ENCODE measurements at places on chromosomes 12 and 14. TPM values are rescaled to one million over a fixed set of nuclear protein-coding genes. Genes with fewer than 3 reads are reported as not detected.

The CLMN gene
- total RNA-seq: 8.2 TPM

The FAM222A gene
- total RNA-seq: 1.1 TPM

The LTBP2 gene
- 0.59 TPM for total RNA-seq

The KRT71 gene
- not detected for total RNA-seq

The IFNG gene
- not detected for total RNA-seq

The PPP1R36 gene
- 0.93 TPM for total RNA-seq

The ATXN2 gene
- total RNA-seq: 73.4 TPM

The DNAJC22 gene
- total RNA-seq: 0.39 TPM

The PPM1H gene
- 36.1 TPM for total RNA-seq

The ENDOU gene
- total RNA-seq: not detected

The SPTB gene
- 2.7 TPM for total RNA-seq

The ANG gene
- total RNA-seq: 4.3 TPM

GRCh38 chr12:124347805-124348658 is 53.1 kb downstream of the RFLNA start:
- no peaks in the 10 kb centered on the region for H3K27me3 ChIP-seq
- peak; percentile 74 for DNase-seq
- no peak overlapping the region for H3K4me3 ChIP-seq
- no peaks in the 10 kb centered on the region for H3K4me1 ChIP-seq
- no peak overlapping the region for H3K27ac ChIP-seq

DNA sequence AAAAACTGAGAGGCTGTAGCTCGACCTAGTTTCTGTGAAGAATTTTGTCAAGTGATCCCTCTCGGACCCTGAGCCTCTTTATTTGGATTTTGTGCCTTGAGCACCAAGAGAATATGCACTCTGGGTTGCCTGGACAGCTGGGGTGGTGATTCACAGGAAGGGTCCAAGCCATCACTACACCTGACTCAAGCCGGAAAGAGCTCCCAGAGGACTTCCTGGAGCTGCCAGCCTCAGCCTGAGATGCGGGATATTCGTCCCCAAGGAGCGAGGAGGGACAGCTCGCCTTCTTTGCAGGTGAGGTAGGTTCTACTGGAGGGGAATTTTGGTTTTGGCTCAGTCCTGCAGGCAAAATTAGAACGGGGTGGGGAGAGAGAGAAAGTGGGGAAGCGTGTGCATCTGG is 94.3 kb downstream of the GALNT8 start:
- DNase-seq: no peak
- H3K4me1 ChIP-seq: peaks cover 6% of the 10 kb centered on the region
- H3K4me3 ChIP-seq: no peak overlapping the region

- no peak overlapping the region for H3K4me3 ChIP-seq
- no peak for DNase-seq
- H3K27me3 ChIP-seq: no peaks in the 10 kb centered on the region
- H3K36me3 ChIP-seq: no peaks in the 10 kb centered on the region
- no peak overlapping the region for H3K27ac ChIP-seq
- H3K4me1 ChIP-seq: no peaks in the 10 kb centered on the region
Observed at GRCh38 chr12:46675736-46676135, 150.1 kb downstream of the SLC38A4 start.

DNA sequence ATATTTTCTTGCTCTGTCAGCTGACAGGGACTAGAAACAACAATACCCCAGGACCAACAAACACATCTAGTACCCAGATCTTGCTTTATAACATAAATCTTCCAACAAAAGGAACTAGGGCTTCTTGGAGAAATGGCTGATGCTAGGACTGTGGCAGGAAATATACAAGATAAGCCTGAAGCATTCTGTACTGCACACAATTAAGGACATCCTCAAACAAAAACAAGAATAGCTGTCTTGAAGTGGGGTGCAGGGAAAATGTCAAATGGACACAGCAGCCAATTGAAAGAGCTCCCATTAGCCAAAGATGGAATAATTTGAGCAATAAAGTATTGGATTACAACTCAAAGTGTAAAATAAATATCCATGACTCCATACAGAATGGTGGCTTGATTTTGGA is 50.0 kb downstream of the LGMN start:
- no peaks in the 10 kb centered on the region for H3K36me3 ChIP-seq
- no peak overlapping the region for H3K27ac ChIP-seq
- no peak for DNase-seq
- no peaks in the 10 kb centered on the region for H3K4me1 ChIP-seq
- H3K27me3 ChIP-seq: no peaks in the 10 kb centered on the region
- no peak overlapping the region for H3K4me3 ChIP-seq

GRCh38 chr14:67962215-67962644 is 142.7 kb downstream of the RAD51B start:
- H3K4me3 ChIP-seq: no peak overlapping the region
- H3K27me3 ChIP-seq: no peaks in the 10 kb centered on the region
- H3K27ac ChIP-seq: no peak overlapping the region
- H3K36me3 ChIP-seq: no peaks in the 10 kb centered on the region
- DNase-seq: no peak

DNA sequence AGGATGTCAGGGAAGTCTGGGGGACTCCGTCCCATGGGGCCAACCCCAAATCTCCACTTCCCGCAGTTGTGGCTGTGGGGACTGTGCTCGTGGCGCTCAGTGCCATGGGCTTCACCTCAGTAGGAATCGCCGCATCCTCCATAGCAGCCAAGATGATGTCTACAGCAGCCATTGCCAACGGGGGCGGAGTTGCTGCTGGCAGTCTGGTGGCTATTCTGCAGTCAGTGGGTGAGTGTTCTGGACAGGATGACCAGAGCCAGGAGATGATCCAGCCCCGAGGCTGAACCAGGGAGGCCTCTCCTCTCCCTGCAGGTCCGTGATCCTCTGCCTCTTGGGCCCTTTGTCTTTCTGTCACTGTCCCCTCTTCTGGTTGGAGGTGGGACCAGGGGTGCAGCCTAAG is 8.8 kb upstream of the IFI27 start:
- H3K4me3 ChIP-seq: no peak overlapping the region
- no peaks in the 10 kb centered on the region for H3K4me1 ChIP-seq
- H3K27ac ChIP-seq: no peak overlapping the region
- H3K27me3 ChIP-seq: no peaks in the 10 kb centered on the region
- DNase-seq: no peak
- no peaks in the 10 kb centered on the region for H3K36me3 ChIP-seq

GRCh38 chr12:49227713-49228112 is 37.2 kb upstream of the TUBA1C start:
- H3K4me1 ChIP-seq: 0 out of 2 replicates have a peak, but pooled peaks cover 4% of the 10 kb centered on the region
- H3K4me3 ChIP-seq: no peak overlapping the region
- H3K27ac ChIP-seq: no peak overlapping the region
- H3K27me3 ChIP-seq: no peaks in the 10 kb centered on the region
- no peaks in the 10 kb centered on the region for H3K36me3 ChIP-seq
- DNase-seq: no peak

- H3K4me3 ChIP-seq: no peak overlapping the region
- H3K4me1 ChIP-seq: peaks cover 2% of the 10 kb centered on the region
- H3K36me3 ChIP-seq: no peaks in the 10 kb centered on the region
- no peak overlapping the region for H3K27ac ChIP-seq
Observed at GRCh38 chr14:62654641-62655040, 390.6 kb downstream of the KCNH5 start.

DNA sequence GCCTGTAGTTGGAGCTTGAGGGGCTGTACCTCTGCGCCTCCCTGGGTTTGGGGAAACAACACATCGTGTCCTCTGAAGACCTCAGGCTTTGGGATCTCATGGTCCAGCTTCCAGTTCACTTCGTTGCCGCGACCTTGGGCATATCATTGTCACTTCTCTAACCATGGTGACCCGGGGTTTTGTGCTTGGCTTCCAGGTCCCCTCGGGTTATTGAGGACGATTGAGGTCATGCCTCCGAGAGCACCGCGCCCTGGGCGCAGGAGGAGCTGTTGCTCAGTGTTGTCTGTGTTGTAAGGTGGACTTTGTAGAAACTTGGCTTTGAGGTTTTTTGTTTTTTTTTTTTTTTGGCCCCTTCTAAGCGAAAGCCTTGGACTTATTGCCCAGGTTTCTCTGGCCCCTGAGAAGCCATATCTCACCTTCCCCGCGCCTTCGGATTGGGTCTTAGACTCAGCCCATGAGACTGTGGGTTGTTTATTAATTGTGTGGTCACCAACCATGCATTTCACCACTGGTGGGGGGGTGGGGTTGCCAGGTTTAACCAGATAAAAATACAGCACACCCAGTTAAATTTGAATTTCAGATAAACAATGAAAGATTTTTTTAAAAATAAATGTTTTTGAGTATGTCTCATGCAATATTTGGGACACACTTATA is 2.6 kb downstream of the BCL7A start:
- no peaks in the 10 kb centered on the region for H3K4me1 ChIP-seq
- H3K36me3 ChIP-seq: no peaks in the 10 kb centered on the region
- H3K27me3 ChIP-seq: peaks cover 9% of the 10 kb centered on the region
- no peak overlapping the region for H3K4me3 ChIP-seq
- no peak for DNase-seq

- H3K27me3 ChIP-seq: no peaks in the 10 kb centered on the region
- no peaks in the 10 kb centered on the region for H3K36me3 ChIP-seq
- no peak overlapping the region for H3K4me3 ChIP-seq
- no peak overlapping the region for H3K27ac ChIP-seq
Observed at GRCh38 chr12:120951-121350, 54.4 kb downstream of the IQSEC3 start.

DNA sequence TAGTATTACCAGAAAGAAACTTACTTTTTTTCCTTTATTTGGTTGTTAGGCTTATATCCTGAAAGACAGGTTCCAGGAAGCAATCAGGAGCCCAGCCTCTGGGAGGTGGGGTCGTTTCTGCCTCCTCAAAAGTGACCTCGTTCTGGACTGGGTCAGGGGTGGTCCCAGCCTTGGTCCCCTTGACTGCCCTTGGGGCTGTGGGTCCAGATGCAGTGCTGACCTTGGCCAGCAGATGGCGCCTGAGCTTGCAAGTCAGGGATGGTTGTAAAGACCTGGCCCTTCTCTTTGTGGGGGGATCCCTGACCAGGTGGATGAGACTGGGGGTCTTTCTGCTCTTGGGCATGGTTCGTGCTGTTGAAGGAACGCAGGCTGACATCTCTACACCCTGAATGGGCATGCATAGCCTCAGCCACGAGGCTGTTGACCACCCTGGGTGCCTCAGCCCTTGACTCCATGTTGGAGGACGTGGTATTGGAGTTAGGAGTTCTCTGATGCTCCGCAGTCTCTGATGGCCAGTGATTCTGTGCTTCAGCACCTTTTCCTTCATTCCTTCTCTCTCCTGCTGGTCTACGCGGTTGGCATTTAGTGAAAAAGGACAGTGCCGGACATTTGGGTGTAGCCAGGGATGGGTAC is 62.4 kb downstream of the ADCK1 start:
- no peaks in the 10 kb centered on the region for H3K4me1 ChIP-seq
- no peak overlapping the region for H3K4me3 ChIP-seq
- H3K36me3 ChIP-seq: no peaks in the 10 kb centered on the region
- H3K27me3 ChIP-seq: no peaks in the 10 kb centered on the region
- no peak overlapping the region for H3K27ac ChIP-seq
- peak; percentile 99 for DNase-seq

GRCh38 chr14:95078867-95079266 is 78.5 kb downstream of the DICER1 start:
- peaks cover 6% of the 10 kb centered on the region for H3K4me1 ChIP-seq
- no peaks in the 10 kb centered on the region for H3K27me3 ChIP-seq
- no peaks in the 10 kb centered on the region for H3K36me3 ChIP-seq
- DNase-seq: peak; percentile 10

- H3K27me3 ChIP-seq: no peaks in the 10 kb centered on the region
- H3K27ac ChIP-seq: no peak overlapping the region
- H3K4me3 ChIP-seq: no peak overlapping the region
- DNase-seq: no peak
- H3K36me3 ChIP-seq: no peaks in the 10 kb centered on the region
Observed at GRCh38 chr12:779745-780734, 27.7 kb downstream of the WNK1 start.

- peaks cover 2% of the 10 kb centered on the region for H3K36me3 ChIP-seq
- no peak overlapping the region for H3K4me3 ChIP-seq
- no peaks in the 10 kb centered on the region for H3K4me1 ChIP-seq
- H3K27ac ChIP-seq: no peak overlapping the region
- H3K27me3 ChIP-seq: no peaks in the 10 kb centered on the region
Observed at GRCh38 chr12:121489874-121490273, 90.0 kb downstream of the RNF34 start.

GRCh38 chr12:94057262-94058151 is 90.9 kb upstream of the PLXNC1 start:
- no peak overlapping the region for H3K27ac ChIP-seq
- H3K27me3 ChIP-seq: no peaks in the 10 kb centered on the region
- no peak overlapping the region for H3K4me3 ChIP-seq
- peaks cover 3% of the 10 kb centered on the region for H3K4me1 ChIP-seq
- H3K36me3 ChIP-seq: no peaks in the 10 kb centered on the region
- no peak for DNase-seq

GRCh38 chr12:712172-712863 is 40.1 kb upstream of the WNK1 start:
- DNase-seq: no peak
- H3K36me3 ChIP-seq: no peaks in the 10 kb centered on the region
- H3K27me3 ChIP-seq: no peaks in the 10 kb centered on the region
- no peak overlapping the region for H3K27ac ChIP-seq
- H3K4me3 ChIP-seq: no peak overlapping the region
- H3K4me1 ChIP-seq: peaks cover 7% of the 10 kb centered on the region

DNA sequence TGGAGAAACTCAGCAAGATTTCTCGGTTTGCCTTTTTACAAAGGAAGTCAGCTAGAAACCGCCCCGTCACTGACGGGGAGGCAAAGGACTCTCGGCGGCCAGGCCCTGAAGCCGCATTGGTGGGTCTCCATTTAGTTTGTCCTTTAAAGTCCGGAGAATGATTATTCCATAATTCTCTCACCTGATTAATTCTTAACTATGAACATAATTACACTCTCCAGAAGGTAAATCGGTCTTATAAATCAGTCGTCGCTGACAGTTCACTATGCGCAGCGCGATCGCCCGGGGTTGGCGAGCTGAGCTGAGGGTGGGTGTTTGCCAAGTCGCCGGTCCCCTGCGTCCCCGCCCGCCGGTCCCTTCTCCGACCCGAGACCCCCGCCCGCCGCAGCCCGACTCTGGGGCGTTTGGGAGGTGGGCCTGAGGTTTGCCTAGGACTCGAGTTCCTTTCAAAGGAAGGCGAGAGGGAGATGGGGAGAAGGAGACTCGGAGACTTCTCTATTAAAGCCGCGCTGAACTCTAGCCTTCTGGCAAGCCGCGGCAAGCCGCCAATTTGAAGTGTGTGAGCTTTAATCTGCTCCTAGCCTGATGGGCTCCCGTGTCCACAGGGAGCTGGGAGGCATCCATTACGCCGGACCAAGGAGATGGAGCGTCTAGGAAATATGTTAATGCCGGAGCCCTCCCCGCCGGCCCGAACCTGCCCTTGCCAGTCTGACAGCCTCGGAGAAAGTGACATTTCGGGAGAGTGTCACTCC is 392.9 kb downstream of the NOVA1 start:
- peak overlapping the region; percentile 54 for H3K4me3 ChIP-seq
- no peak overlapping the region for H3K27ac ChIP-seq
- no peaks in the 10 kb centered on the region for H3K4me1 ChIP-seq
- DNase-seq: peak; percentile 71
- H3K27me3 ChIP-seq: peaks cover 18% of the 10 kb centered on the region

- no peak overlapping the region for H3K27ac ChIP-seq
- no peak for DNase-seq
- H3K4me3 ChIP-seq: no peak overlapping the region
- no peaks in the 10 kb centered on the region for H3K4me1 ChIP-seq
- H3K27me3 ChIP-seq: no peaks in the 10 kb centered on the region
Observed at GRCh38 chr14:32620303-32620702, 291.2 kb downstream of the AKAP6 start.
